ENCODE measurements at places on chromosomes 13 and 19. TPM values are rescaled to one million over a fixed set of nuclear protein-coding genes. Genes with fewer than 3 reads are reported as not detected.

The RPS16 gene
- 1,772 TPM for total RNA-seq

The NFIX gene
- 190 TPM for total RNA-seq

The NCAN gene
- total RNA-seq = 0.03 TPM

The SLC6A16 gene
- total RNA-seq = 2.5 TPM

The SERP2 gene
- 6.9 TPM for total RNA-seq

The TPTE2 gene
- total RNA-seq = 0.12 TPM

The MEIOSIN gene
- not detected for total RNA-seq

The NUDT19 gene
- 14.2 TPM for total RNA-seq

The ZNF296 gene
- 0.43 TPM for total RNA-seq

The DYRK1B gene
- 25.5 TPM for total RNA-seq

The THAP8 gene
- total RNA-seq = 5.5 TPM

The PTH2 gene
- total RNA-seq = not detected

The ATP4A gene
- total RNA-seq = not detected

The ZNF345 gene
- total RNA-seq = 22.5 TPM

The ATP4B gene
- not detected for total RNA-seq

The ZNF571 gene
- total RNA-seq = 12.6 TPM

The EFNA2 gene
- 0.37 TPM for total RNA-seq

The LDLR gene
- total RNA-seq = 271 TPM

The PSG11 gene
- not detected for total RNA-seq

The ARHGEF18 gene
- total RNA-seq = 55.6 TPM

The KLK13 gene
- 0.65 TPM for total RNA-seq

All from lung (tissue), 17 donors.